ENCODE measurements at places on chromosomes 1 and 21.
A peak's percentile ranks its signal among the peaks of the same experiment; 100 is the strongest.

GRCh38 chr1:12095452-12096263 is 32.6 kb downstream of the TNFRSF8 start:
- DNase-seq, result no peak

DNA sequence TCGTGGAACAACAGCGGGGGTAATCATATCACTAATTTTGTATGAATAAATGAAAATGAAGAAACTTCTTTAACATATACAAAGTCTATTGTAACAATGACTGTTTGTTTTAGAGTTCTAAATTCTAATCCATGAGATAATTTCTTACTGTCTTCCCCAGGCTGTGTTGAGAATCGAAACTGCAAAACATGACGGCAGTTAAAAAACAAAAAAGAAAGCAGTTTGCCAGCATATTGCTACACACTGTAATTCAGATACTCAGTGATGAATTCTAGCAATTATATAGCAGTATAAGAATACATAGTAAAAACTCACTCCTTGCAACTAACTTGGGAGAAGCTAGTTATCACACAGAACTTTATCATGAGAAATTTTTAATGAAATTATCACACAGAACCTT is 22.1 kb downstream of the INSL5 start:
- DNase-seq, result no peak

DNA sequence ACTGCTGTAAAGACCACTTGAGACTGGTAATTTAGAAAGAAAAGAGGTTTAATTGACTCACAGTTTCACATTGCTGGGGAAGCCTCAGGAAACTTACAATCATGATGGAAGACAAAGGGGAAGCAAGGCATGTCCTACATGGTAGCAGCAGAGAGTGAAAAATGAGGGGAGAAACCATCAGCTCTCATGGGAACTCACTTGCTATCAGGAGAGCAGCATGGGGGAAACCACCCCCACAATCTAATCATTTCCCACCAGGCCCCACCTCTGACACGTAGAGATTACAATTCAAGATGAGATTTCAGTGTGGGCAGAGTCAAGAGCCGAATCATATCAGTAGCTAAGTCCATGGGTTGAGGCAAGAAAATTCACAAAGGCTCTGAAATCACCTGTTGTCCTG is 23.8 kb upstream of the LYPD8 start:
- no peak for DNase-seq

DNA sequence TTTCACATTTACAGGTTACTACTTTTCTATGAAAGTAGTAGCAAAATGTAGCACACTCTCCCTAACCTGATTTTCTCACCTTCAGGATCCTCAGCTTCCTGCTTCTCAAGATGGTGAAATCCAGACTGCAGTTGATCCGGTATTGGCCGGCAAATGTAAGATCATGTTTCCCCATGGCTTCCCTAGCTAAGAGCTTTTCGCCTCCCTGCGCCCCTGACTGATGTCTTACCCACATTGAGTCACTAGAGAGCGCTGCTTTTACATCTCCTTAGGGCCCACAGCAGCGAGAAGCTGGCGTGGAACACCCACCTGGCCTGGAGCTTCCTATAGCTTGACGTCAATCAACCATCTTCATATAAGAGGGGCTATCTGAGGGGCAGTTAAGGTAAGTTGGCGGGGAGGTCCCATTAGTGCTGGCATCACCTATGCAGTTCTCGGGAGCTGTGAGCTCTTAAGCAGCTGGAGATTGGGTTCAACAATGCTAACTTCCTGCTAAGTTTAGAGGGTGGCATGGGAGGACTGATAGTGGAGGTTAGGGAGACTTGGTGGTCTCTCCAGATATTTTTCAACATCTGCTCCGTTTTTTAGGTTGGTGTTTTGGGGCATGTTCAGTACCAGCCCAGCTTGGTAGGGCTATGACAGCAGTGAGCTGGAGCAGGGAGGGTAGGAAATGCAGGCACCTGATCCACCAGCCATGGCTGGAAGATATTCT is 5.5 kb downstream of the PTPN7 start:
- DNase-seq, result peak; percentile 63

DNA sequence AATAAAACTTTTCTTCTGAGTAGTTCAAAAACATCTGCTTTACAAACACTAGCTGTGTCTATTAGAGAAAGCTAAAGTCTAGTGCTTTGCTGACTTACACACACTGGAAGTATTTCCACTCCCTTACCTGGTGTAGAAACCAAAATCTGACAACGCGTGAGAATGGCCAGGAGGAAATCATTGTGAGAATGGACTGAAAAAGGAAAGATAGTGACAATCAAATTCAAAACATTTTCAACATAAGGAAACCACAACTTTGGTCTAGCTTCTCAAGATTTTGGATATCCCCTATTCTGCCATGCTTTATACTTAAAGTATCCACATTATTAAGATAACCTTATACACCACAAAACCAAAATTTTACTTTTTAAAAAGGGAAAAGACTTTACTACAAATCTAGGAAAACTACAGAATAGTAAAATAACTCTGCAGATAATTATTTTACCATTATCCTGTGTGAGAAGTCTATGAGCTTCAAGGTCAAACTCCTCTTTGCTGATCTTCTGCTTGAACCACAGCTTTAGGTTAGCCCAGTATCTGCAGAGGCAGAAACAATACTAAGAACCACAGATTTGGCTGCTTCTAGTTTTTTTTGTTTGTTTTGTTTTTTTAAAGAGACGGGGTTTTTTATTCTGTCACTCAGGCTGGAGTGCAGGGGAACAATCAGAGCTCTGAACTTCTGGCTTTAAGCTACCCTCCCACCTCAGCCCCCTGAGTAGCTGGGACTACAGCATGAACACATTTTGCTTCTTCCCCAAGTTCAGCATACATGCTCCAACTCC is 6.6 kb downstream of the TADA1 start:
- no peak for DNase-seq

DNA sequence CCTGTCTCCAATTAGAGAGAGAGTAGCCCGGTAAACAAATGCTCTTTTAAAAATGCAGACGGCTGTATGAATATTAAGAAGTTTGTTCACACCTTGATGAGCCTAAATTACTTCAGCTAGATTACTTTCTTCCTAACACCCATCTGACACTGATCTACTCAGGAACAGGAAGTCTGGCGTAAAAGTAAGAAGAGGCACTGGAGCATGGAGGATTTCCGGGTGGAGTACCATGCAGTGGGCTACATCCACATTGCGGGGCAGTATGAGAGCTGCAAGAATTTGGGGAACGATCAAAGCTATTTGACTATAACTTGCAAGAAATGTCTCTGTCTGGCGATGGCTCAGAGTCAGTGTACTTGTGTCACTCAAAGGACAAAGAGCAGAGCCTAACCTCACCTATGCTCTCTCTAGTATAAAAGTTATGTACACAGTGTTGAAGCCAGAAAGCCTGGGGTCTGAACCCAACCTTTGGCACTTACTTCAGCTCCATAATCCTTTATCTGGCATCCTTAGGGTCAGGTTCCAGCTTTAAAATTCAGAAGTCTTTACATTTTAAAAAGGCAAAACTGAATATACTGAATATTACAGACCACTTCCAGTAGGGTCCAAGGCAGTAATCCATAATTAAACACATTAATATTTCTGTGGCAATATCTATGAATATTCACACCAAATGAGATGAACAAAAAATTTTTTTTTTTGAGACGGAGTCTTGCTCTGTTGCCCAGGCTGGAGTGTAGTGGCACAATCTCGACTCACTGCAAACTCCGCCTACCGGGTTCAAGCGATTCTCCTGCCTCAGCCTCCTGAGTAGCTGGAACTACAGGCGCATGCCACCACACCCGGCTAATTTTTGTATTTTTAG is 7.9 kb upstream of the GNPAT start:
- DNase-seq, result no peak

GRCh38 chr1:203368624-203369451 is 17.9 kb upstream of the FMOD start:
- DNase-seq, result peak; percentile 28

GRCh38 chr1:219352961-219353651 is 179.4 kb downstream of the LYPLAL1 start:
- no peak for DNase-seq

- DNase-seq, result no peak
These were observed 624 bp downstream of the SLC41A1 start for GRCh38 chr1:205812271-205812877.

DNA sequence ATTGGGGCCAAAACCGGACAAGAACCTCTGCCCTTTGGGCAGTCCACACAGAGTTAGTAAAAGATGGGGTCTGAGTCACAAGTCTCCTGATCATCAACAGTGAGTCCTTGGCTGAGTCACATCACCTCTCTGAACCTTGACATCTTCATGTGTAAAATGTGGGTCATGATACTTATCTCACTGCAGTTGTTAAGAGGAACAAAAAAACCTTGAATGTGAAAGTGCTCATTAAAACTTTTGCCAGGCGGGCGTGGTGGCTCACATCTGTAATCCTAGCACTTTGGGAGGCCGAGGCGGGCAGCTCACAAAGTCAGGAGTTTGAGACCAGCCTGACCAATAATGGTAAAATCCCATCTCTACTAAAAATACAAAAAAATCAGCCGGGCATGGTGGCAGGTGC is 15.7 kb downstream of the S100A16 start:
- no peak for DNase-seq

- no peak for DNase-seq
These were observed 20.5 kb upstream of the SIPA1L2 start for GRCh38 chr1:232650418-232650817.

- DNase-seq, result no peak
These were observed 12.9 kb upstream of the PODN start for GRCh38 chr1:53048960-53049573.

- no peak for DNase-seq
These were observed 26.6 kb downstream of the LRRC8C start for GRCh38 chr1:89659322-89660081.

GRCh38 chr1:39907528-39908453 is 6.1 kb upstream of the MYCL start:
- no peak for DNase-seq
